Cortex of kidney (tissue), 1 donor: ENCODE measurements at places on chromosomes 1 and 21.

- no peak for DNase-seq
Measured at GRCh38 chr1:204889681-204890383, 19.2 kb downstream of the NFASC start.

- no peak for DNase-seq
Measured at GRCh38 chr21:43692949-43693348, 26.0 kb upstream of the PDXK start.

DNA sequence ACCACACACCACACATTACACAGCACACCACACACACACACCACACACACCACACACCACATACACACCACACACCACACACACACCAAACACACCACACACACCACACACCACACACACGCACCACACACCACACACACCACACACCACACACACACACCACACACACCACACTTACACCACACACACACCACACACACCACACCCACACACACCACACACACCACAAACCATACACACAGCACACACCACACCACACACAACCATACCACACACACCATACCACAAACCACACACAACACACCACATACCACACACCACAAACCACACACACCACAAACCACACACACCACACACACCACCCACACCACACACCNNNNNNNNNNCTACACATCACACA lies 40.9 kb upstream of the SIK1 start:
- DNase-seq = no peak

GRCh38 chr1:202202500-202203168 lies 9.0 kb downstream of the LGR6 start:
- DNase-seq = no peak

GRCh38 chr1:222288053-222288452 lies 259.9 kb downstream of the HHIPL2 start:
- DNase-seq = no peak

DNA sequence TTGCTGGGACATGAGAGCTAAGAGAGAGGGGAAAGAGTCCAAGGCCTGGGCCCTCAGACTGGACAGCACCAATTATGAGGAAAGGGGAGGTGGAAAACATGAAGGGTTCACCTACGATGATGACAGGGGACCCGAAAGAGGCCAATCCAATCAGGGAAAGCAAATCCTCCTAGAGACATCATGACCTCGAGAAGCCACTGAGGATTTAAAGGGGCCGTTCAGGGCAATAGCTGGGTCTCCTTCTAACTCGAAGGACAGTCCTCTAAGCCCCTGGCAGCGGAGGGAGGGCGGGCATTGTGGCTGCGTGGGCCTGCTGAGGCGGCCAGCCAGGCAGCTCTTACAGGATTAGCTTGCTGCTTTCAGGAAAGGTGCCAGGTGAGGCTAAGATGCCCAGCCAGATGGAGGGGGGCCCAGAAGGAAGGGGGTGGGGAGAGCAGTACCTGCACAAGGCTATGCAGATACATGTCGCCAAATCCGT lies 7.4 kb downstream of the MEF2D start:
- no peak for DNase-seq
